ENCODE measurements at places on chromosomes 5 and 9.

DNA sequence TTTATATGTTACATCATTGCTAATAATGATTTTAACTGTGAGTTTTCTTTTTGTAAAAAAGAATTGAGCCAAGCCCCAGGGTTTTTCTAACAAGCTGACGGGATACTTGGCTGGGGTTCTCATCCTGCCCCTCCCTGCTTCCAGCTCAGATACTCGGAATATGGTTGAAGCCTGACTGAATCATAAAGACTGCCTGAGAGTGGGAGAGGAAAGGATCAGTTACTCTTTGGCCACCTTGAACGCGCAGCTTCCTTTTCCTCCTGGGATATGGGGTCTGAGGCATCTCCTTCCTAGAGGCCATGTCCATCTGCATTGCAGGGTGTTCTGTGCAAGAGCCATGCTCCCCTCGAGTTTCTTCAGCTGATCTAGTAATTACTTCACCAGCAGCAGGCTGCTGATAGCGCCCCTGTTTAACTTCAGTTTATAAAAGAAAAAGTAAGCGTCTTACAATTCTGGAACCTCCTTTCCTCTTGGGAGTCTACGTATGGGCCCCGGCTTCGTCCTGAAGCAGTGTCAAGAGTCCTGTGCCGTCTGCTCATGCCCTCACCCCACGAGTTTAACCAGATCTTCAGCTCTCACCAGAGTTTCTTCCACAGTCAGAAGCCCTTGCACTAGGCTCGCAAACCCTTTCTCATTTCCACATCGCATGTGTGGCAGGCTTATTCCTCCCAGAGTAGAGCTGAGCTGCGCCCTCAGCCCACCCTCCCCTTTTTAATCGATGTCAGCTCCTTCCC lies 130.0 kb downstream of the MVB12B start:
- DNase-seq: no peak

- DNase-seq: no peak
Observed at GRCh38 chr5:56358046-56358445, 124.9 kb upstream of the ANKRD55 start.

DNA sequence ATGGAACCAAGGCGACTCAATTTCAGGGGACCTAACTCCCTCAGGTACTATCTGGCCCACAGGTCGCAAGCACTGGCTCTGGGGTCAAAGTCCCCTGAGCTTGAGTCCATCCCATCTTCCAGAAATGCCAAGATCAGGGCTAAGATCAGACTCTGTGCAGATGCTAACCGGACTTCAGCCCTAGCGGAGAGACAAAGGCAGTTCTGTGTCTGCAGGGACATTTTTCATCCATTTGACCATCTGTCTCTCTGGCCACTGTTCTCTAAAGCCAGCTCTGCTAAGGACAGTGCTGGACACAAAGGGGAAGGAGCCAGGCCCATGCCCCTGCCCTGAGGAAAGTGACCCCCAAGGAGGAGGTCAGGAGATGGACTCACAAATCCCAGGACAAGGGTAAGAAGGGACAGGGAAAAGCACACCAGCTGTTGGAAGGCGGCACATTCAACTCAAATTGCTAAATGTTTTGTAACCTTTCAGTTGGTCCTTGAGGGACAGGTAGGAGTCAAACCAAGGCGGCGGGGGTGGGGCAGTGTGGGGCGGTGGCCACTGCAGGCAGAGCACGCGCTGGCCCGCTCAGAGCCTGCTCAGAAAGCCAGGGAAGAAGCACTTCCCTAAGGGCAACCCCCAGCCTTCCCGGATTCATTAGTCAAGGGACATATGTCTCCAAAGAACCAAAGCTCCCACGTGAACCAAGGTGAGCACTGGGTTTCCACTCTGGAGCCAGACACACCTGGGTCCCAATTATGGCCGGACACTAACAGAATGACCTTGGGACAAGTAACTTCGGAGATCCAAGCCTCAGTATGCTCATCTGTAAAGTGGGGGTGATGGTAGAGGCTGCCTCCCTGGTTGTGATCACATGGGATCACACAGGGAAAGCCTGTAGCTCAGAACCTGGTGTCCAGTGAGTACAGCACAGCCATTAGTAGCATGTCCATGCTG lies 42.8 kb downstream of the STK10 start:
- DNase-seq: no peak

DNA sequence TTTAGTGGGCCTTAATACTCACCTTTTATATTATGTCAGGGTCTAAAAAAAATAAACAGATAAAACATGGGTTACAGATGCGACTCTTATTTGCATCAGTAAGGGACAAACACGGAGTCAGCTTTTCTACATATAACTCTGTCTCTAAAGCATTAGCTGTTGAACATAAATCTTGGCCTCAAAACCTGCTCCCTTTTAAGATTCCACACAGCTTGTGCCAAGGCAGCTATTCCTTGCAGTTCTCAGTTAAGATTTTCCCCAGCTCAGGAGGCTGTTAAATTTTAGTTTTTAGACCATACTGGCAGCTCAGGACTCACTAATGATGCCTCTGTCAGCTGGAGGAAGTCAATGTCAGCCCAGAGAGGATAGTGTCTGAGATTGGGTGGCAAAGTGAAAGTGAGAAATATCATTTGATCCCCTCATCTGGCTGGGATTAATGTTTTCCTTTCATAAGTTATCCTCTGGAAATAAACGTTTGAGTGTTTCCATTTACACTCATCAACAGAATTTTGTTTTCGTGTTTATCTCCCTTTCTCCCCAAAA lies 287.5 kb downstream of the ELAVL2 start:
- DNase-seq: no peak

DNA sequence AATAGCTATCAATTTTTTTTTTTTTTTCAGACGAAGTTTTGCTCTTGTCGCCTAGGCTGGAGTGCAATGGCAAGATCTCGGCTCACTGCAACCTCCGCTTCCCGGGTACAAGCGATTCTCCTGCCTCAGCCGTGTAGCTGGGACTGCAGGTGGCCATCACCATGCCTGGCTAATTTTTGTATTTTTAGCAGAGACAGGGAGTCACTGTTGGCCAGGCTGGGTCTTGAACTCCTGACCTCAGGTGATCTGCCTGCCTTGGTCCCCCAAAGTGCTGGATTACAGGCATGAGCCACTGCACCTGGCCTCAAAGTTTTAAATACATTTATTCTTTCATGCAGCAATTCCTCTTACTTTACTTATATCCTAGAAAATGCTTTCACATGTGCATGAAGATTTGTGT lies 17.6 kb downstream of the TRIM14 start:
- no peak for DNase-seq

- DNase-seq: no peak
Observed at GRCh38 chr5:176631383-176632200, 1.1 kb downstream of the EIF4E1B start.

DNA sequence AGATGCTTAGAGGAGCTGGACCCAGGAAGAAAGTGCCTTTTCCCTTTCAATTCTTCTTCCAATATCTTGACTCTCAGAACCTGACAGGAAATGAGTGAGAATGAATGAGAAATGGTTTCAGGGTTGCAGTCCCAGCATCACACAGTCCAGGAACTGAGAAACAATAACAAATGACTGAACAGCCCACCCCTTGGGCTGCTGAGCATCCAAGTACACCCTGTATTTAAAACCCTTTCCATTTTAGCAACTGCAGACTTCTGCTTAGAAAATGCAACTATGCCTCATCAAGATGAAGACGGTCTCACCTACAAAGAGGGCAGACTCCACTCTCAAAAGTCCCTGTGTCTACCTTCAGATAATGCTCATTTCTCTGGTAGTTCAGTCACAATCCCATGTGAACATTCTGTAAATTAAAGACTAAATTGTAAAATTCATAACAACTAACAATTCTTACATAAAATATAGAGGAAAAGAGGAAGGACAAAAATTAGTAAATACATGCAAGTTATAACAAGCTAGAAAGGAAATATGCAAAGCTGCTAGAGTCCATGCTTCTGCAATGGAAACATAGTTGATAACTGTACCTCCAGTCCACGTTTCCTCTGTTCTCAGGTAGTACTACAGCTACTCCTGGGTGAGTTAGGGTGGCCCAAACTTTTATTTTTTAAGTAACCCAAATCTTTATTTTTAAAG lies 316.5 kb downstream of the ICE1 start:
- no peak for DNase-seq

- DNase-seq: no peak
Observed at GRCh38 chr9:131728546-131728910, 11.3 kb downstream of the RAPGEF1 start.

DNA sequence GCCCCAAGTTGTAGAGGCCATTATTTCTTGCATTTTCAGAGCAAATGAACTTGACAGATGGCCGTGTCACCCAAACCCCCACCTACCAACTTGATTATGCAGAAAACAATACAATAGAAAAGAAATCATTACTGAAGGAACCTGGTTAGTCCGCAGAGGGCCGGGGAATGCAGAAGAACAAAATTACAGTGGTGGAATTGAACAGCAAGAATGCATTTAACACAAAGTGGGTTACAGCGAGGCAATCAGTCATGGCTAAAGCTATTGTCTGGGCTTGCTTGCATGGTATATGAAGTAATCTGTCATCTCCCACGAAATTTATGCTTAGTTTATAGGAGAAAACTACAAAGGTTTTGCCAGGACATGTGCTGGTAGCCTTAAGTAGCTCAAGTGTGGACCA lies 238.3 kb upstream of the IRX1 start:
- no peak for DNase-seq

- DNase-seq: no peak
Observed at GRCh38 chr5:396531-396961, 46.4 kb upstream of the EXOC3 start.

GRCh38 chr9:126875756-126876510 lies 15.5 kb downstream of the ZBTB34 start:
- DNase-seq: no peak

- no peak for DNase-seq
Observed at GRCh38 chr5:180315762-180316212, 23.9 kb upstream of the MAPK9 start.

GRCh38 chr9:126703002-126703865 lies 89.5 kb downstream of the LMX1B start:
- no peak for DNase-seq

DNA sequence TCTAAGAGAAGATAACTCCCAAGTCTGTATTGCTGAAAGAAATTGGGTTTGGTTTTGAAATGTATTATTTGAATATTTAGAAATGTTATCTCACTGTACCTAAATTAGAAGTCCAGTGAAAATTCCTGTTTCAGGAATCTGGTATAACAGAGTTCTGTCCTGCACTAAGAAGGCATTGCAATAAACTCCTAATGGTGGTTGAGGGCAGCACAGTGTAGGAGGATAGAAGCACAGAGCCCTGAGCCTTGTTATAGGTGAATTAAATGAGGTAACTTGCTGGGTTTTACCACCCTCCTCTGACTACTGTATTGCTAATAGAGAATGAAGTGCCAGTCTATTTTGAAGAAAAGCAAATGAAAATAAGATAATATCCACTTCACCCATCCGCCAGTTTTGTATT lies 143.4 kb downstream of the CD180 start:
- DNase-seq: no peak

DNA sequence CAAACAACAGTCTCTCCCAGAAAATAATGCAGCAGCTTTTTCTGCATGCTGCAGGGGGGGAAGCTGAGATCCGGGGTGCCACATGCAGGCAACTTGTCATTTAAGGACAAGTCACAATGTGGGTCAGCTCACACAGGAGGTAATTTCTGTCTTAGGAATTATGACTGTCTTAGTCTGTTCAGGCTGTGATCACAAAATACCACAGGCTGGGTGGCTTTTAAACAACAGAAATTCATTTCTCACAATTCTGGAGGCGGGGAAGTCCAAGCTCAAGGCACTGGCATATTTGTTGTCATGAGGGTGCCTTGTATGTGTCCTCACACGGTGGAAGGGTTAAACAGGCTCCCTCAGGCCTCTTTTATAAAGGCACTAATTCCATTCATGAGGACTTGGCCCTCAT lies 127.7 kb downstream of the DIRAS2 start:
- no peak for DNase-seq

DNA sequence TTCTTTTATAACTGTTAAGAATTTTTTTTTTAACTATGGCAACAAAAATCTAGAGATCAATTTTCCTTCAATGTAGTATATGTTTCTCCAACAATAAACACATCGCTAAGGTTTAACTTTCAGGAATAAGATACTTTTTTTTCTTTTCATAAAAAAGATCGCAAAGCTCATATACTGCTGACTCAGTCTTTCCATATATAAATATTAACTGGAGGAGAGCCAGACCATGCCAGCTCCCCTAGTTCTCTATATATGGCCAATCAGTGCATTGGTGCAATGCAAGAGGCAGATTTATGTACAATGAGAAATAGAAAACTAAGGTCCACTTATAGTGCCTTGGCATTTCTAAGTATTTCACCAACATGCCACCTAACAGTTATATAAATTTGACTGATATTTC lies 89.2 kb upstream of the GAS1 start:
- no peak for DNase-seq

- DNase-seq: no peak
Observed at GRCh38 chr9:35618854-35619799, 914 bp upstream of the CD72 start.

GRCh38 chr5:76710991-76711390 lies 4.9 kb upstream of the F2R start:
- no peak for DNase-seq

DNA sequence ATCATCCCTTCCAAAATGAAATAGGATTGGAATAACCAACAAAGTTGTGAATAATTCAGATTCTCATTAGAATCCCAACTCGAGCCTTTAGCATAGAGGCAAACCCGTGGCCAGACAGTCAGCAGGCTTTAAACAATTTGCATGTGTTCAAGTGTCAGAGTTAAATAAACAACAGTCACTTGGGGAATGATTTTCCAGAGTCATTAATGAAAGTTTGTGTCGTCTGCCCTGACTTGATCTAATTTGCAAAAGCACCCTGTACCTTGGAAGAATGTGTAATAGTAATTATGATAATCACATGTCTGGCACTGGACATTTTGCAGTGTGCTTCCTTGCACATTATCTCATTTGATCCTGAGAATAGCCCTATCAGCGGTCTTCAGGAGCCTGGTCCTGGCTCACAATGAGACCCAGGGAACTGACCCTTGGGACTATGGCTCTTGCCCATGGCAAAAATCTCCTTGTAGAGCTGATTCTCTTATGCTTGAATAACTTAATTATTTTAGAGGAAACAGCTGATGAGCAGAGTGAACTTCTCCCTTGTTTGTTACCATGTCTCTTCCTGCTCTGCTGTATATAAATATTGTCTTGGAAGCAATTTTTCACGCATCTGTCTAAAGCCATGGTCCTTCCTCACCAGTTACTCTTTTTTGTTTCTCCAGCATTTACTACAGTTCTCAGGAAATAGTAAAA lies 272.7 kb downstream of the NR3C1 start:
- no peak for DNase-seq

DNA sequence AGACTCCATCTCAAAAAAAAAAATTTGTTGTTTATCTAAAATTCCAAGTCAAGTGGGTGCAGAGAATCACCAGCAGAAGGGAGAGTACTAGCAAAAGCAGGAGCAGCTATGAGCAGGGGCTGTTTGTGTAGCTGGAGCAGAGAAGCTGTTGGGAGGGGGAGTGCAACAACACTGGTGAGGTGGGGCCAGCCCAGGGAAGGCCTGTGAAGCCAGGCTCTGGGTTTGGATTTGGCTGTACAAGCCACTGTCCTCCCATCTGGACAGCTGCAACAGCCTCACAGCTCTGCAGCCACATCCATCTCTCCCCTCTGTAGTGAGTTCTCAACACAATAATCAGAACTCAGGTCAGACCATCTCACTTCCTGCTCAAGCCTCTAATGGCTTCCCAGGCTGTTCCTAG lies 59.4 kb downstream of the TMOD1 start:
- DNase-seq: no peak

- DNase-seq: no peak
Observed at GRCh38 chr5:7897014-7897600, 28.2 kb downstream of the MTRR start.
